NCI-H2081 (cell line): ENCODE measurements at places on chromosomes 7 and 10.

DNA sequence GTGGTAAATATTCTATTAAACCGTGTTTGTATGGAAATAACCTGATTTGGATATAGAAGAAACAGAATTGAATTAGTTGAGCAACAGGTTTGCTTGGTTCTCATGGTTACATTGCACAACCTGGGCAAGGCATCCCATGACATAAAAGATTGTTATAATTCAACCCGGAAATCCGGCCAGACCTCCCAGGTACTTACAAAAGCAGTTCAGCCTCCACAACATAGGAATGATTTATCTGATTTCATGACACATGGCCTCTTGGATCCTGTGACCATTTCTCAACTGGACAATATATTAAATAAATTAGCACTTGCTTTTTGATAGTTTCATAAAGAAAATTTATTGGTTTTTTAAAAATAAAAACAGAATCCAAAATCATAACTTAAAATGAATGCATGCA, 55.1 kb upstream of the PTPN12 start:
- no peak for DNase-seq

DNA sequence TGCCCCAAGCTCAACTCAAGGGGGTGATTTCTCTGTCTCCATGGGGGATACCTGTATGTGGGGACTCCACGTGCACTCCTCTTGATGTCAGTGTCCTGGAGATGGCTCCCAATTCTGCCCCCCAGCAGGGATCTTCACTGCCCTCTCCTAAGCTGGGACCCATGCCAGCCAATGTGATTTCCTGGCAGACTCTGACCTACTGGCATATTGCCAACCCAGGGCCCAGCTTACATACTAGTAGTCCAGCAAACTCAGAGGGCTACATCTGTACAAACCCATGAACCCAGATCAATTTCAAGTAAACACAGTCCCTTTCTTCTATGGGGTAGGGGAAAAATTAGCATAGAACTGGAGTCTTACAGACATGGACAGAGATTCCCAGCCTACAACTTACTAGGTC, 26.2 kb upstream of the BMPR1A start:
- peak; percentile 37 for DNase-seq

DNA sequence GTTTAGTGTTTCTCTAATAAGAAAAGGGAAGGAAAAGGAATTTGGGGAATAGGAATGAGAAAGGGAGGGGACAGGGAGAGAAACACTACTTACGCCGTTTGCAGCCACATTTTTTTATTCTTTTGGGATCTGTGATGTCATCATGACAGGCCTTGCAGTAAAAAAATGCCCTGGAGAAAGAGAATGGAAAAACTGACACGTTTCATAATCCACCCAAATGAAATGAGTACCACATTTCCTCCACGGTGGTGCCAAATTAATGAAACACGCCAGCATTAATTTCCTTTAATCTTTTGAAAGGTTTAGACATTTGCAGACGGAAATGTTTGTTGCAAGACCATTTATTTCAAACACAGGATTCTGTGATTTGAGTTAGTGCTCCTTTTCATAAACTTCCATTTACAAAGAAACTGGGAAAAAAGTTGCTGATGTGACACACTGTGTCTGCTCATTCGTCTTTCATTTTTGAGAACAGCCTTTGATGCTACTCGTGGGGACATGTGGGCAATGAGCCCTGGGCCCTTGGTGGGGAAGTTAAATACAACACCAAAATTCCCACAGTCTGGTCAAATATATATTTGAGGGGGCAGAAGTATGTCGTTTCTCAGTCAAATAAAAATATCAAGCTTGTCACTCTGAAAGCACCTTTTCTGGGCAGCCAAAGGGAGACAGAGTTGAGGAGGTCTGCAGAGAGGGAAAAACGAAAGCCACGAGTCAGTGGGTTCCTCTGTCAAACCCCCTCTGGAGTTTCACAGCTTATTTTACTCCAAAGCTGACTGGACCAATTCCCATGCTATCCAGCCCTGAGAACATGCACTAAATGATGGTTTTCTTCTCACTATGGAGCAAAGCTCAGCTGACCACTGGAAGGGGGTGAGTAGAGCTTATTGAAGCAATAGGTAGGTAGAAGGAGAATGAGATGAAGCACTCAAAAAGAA, 625.5 kb downstream of the KCNMA1 start:
- DNase-seq = no peak

DNA sequence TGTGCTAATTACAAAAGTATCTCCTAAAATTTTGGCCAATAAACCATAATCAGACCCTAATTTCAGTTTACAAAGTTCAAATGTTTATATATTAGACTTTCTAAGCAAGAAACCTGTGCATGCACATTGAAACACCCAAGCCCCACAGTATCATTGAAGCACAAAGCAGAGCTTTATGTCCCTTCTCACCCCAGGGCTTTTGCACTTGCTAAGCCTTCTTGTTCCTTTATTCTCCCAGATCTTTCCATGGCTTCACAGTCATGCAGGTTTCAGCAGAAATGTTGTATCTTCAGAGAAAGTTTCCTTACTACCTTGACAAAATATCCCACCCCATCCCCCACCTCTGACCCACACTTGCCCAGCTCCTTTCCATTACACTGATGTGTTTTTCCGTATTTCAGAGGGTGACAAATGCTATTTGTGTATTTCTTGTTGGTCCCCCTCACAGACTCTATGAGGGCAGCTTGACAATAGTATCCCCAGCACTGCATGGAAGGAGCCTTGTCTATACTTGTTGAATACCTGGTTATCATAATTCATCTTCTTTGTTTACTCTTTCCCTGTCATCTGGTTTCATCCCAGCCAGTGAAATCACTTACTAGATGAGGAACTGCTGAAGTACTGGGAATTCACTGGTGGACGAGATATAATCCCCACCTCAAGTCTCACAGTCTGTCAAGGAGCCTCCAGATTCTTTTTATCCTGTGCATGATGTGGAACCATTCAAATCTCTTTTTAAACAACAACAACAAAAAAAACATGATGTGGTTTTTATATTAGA, 24.0 kb upstream of the PCGF5 start:
- DNase-seq = no peak

DNA sequence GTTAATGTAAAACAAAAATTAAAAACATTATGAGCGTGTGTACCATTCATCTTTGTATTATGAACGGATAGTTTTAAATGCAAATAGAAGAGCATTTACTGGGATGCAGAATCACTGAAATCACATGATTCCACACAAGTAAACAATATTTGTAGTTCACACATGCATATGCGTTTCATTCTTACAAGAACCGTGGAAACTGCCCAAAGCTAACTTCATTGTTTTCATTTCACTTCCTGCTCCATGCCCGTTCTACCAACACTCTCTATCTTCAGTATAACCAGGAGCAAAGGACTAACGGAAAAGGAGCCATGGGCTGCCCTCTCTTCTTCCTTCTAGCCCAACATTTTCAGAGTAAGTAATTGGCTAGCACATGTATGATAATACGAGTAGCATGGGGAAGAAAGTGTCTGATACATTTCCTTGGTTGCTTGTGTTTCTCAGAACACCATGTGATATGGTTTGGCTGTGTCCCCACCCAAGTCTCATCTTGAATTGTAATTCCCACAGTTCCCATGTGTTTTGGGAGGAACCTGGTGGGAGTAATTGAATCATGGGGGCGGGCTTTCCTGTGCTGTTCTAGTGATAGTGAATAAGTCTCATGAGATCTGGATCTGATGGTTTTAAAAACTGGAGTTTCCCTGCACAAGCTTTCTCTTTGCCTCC, 38.8 kb downstream of the ZNF783 start:
- no peak for DNase-seq

GRCh38 chr10:31320550-31321211, 1.7 kb downstream of the ZEB1 start:
- peak; percentile 33 for DNase-seq

- DNase-seq = no peak
These were observed 550.2 kb downstream of the GALNT17 start for GRCh38 chr7:71682181-71682580.

DNA sequence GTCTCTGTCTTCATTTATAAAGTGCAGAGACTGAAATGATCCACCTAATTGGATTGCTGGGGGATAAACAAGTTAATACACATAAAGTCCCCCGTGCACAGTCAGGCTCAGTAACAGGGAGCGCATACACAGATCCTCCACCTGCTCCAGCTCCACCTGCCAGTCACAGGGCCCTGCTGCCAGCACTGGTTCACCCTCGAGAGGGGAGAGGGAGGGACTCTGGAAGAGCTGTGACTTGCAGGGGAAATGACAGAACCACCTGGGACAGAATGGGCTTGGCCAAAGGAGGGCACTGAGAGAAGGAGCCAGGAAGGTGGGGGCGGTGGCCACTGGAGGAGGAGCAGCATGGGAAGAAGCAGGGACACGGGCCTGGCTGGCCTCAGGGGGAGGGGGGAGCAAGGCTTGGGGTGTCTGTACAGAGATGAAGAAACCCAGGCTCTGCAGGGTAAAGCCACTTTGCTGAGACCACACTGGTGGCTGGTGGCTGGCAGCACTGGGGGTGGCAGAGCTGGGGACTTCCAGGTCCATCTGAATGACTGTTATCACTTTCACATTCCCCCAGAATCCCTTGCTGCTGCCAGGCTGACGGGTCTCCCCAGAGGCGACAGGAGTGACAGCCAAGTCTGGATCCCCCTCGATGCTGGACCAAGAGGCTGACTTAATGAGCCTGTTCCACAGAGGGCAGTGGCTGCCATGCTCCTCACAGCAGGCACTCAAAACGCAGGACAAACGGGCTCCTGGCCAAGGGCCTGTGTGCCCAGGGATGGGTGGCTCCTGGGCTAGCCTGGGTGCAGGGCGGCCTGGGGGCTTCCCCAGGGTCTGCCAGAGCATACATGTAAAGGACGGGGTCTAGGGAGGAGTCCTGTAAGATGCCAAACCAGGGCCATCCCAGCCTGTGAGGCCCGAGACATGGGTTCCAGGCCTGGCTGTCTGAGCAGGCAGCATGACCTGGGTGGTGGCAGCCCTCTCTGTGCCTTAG, 151.1 kb downstream of the SH3PXD2A start:
- DNase-seq = no peak

- no peak for DNase-seq
These were observed 42.1 kb upstream of the PLXNA4 start for GRCh38 chr7:132618271-132618955.

- DNase-seq = peak; percentile 7
These were observed 80.5 kb upstream of the KMT2E start for GRCh38 chr7:104933521-104933988.

DNA sequence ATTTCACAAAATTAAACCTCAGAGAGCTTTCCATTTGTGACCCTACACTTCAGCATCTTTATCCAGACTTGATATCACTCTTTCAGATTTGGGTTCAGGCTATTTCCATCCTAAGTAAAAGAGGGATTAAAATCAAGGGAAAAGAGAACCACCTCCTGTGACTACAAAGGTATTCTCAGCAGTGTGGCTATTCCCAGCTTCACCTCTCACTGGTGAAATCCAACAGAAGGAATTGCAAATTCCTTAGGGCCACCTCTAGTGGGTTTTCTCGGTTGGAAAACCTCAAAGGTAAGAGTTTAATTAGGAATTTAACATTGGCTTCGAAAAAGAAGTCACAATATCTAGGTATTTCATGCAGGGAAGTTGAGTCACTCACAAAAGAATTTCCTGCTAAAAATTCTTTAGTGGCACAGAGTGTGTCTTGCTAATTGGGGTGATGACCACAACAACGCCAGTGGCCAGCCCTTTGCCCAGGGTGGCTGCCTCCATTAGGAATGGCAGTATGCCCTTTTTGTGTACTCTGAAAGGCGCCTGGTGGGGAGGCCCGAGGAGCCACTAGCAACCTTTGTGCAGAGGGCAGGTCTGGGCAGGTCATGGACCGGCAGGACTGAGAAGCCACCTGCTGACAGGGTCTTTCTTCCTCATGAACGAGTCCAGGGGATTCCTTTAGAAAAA, 52.2 kb downstream of the SEM1 start:
- DNase-seq = peak; percentile 65

- DNase-seq = peak; percentile 51
These were observed at the start of gene GCK for GRCh38 chr7:44189286-44189992. TSS of gene GCK (minus strand) at chr7:44189439. CDS start at chr7:44188953, 486 bp downstream.

DNA sequence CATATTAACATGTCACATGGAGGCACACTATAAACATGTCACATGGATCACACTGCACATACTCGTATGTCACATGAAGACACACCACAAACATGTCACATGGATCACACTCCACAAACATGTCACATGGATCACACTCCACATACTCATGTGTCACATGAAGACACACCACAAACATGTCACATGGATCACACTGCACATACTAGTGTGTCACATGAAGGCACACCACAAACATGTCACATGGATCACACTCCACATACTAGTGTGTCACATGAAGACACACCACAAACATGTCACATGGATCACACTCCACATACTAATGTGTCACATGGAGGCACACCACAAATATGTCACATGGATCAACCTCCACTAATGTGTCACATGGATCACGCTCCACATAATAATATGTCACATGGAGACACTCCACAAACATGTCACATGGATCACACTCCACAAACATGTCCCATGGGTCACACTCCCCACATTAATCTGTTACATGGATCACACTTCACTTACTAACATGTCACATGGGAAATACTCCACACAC, 195.6 kb upstream of the PFKP start:
- no peak for DNase-seq

GRCh38 chr10:30200017-30200415, 140.6 kb upstream of the JCAD start:
- no peak for DNase-seq

GRCh38 chr7:97305589-97305988, 188.1 kb downstream of the SDHAF3 start:
- DNase-seq = no peak

DNA sequence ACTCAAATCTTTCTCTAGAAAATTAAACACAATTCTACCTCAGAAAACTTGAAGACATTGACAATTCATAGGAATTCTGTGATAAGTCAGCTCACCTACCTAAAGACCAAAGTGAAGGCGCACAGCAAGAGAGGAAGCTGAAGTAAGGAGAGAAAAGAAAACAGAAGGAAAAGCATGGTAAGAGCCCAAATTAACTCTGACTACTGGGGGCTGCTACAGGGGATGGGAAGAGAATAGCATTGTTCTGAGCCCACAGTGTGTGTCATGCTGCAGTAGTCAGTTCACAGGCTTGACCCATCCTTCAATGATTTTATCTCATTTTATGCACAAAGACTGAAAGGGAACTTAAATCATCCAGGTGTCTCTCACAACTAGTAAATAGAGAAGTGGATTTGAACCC, 111.3 kb downstream of the PTEN start:
- no peak for DNase-seq

- DNase-seq = no peak
These were observed 1.1 kb upstream of the HERPUD2 start for GRCh38 chr7:35695987-35696386.

- DNase-seq = peak; percentile 38
These were observed 945 bp downstream of the ADO start for GRCh38 chr10:62805231-62806099.

GRCh38 chr7:127504715-127505114, 80.7 kb downstream of the GCC1 start:
- DNase-seq = peak; percentile 8

GRCh38 chr10:79238158-79238520, 109.1 kb upstream of the PPIF start:
- DNase-seq = no peak
